ENCODE measurements at places on chromosomes 5 and 9.

- peak; percentile 67 for DNase-seq
These were observed 123.9 kb downstream of the GHR start for GRCh38 chr5:42547141-42547540.

DNA sequence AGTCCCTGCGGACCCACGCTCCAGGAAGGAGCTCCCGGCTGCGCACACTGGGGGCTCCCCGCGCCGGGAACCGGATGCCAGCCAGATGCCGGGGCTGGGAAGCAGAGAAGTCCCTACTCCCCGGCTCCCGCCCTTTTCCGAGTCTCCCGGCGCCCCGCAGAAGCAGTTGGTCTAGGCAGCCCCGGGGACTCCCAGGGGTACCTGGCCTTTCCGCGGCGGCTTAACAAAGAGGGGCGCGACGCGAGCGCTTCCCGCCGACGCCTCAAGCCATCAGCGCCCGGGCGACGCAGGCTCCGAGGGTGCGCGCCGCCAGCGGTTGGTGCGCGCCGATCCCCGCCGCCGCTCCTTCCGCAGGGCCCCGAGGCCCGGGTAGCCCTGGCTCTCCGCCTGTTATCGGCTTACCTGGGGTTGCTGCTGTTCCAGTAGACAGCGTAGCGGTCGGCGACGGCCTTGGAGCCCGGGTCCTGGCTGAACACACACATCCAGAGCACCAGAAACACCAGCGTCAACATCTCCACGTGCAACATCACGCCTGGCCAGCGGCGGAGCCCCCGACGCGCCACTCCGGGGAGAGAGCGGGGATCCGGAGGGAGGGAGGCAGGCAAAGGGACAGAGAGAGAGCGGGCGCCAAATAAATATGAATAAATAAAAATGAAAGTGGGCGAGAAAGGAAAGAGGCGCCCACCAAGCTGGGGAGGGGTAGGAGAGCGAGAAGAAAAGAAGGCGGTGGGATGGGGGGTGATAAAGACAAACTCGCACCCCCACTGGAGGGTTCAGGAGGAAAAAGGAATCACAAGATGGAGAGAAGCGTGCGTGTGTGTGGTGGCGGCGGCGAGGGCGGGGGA is 428 bp downstream of the EFNA5 start:
- no peak for DNase-seq

- DNase-seq: no peak
These were observed 212.9 kb downstream of the MARCHF11 start for GRCh38 chr5:15966651-15967050.

GRCh38 chr5:137231540-137231939 is 267.6 kb downstream of the SPOCK1 start:
- no peak for DNase-seq

GRCh38 chr5:69415584-69415958 is 655 bp downstream of the MARVELD2 start:
- no peak for DNase-seq

GRCh38 chr9:88835038-88835466 is 156.2 kb upstream of the S1PR3 start:
- DNase-seq: peak; percentile 40

GRCh38 chr9:38044706-38045105 is 24.3 kb downstream of the SHB start:
- DNase-seq: no peak

- no peak for DNase-seq
These were observed 14.2 kb upstream of the MXD3 start for GRCh38 chr5:177325868-177326381.
